H9 (cell line): ENCODE measurements at places on chromosomes 6 and 20. TPM values are rescaled to one million over a fixed set of nuclear protein-coding genes. Genes with fewer than 3 reads are reported as not detected.

- no peak overlapping the region for H3K27ac ChIP-seq
- no peak overlapping the region for H3K4me3 ChIP-seq
- no peaks in the 10 kb centered on the region for H3K36me3 ChIP-seq
- no peaks in the 10 kb centered on the region for H3K27me3 ChIP-seq
- H3K4me1 ChIP-seq = no peaks in the 10 kb centered on the region
- DNase-seq = no peak
Measured at GRCh38 chr6:105174512-105174911, 5.3 kb downstream of the POPDC3 start.

EYS gene
- 0.11 TPM in 1 of 2 replicates, not detected in the other for total RNA-seq

MAP7 gene
- 50.2 and 51.1 TPM in 2 replicates for total RNA-seq

CLPSL1 gene
- total RNA-seq = not detected in 2 replicates

GRM1 gene
- 0.07 and 0.39 TPM in 2 replicates for total RNA-seq
